Parietal lobe (tissue), 2 donors: ENCODE measurements at places on chromosomes 6 and 20. TPM values are rescaled to one million over a fixed set of nuclear protein-coding genes. Genes with fewer than 3 reads are reported as not detected.

DST gene
- total RNA-seq: 609 TPM

ATXN1 gene
- total RNA-seq: 202 TPM

NOX3 gene
- total RNA-seq: not detected

SYNDIG1 gene
- total RNA-seq: 67.0 TPM

BCAS1 gene
- 5.0 TPM for total RNA-seq

ARID1B gene
- total RNA-seq: 320 TPM

FAM217A gene
- not detected for total RNA-seq

AKAP7 gene
- 90.1 TPM for total RNA-seq

VNN1 gene
- total RNA-seq: not detected

PRL gene
- not detected for total RNA-seq

RIMS4 gene
- 52.0 TPM for total RNA-seq

VWA7 gene
- total RNA-seq: 0.31 TPM

ASIP gene
- total RNA-seq: not detected

CENPW gene
- 8.5 TPM for total RNA-seq

NKX2-4 gene
- not detected for total RNA-seq

HLA-A gene
- total RNA-seq: 48.5 TPM

FILIP1 gene
- total RNA-seq: 2.2 TPM

MYH7B gene
- total RNA-seq: 0.31 TPM

ATAT1 gene
- 67.3 TPM for total RNA-seq
